Activated CD4-positive, alpha-beta T cell treated with anti-CD3 and anti-CD28 coated beads for 36 hours (primary cell): ENCODE measurements at places on chromosomes 3 and 15.
A peak's percentile ranks its signal among the peaks of the same experiment; 100 is the strongest.

DNA sequence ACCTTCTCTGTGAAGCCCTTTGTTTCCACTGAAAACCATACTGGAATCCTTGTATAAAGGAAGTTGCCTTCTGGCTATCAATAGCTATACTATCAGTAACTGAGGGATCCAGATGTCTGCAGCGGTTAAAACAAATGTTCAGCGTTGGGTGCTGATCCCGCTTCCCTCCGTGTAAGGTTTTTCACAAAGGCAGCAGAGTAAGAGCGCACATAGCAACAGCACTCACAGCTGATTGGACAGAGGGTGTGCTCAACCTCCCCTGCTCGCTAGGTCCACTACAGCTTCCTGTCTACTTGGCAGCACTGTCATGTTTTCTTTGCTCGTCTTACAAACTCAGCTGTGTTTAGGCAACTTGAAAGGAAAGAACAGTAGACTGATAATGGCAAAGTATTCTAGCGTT lies 27.3 kb downstream of the ATOSA start:
- DNase-seq = peak; percentile 58

- no peak for DNase-seq
Observed at GRCh38 chr3:87615506-87615905, 339.1 kb upstream of the POU1F1 start.

DNA sequence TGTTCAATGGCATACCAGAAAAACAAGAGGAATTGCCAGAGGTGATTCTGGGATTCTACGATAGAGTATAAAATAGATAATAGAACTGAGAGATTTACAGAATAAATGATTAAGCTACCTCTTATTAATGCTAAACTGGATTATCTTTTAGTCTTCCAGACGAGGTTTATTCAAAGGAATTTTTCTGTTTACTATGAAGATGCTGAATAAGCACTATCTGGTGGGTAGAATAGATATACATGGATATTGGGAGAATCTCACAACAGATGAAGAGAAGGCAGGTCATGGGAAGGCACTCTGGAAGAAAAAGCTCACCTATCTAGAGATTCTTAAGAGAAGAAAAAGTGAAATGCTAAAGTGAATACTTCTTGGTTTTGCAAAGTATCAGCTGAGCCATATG lies 11.2 kb downstream of the CIP2A start:
- DNase-seq = no peak

DNA sequence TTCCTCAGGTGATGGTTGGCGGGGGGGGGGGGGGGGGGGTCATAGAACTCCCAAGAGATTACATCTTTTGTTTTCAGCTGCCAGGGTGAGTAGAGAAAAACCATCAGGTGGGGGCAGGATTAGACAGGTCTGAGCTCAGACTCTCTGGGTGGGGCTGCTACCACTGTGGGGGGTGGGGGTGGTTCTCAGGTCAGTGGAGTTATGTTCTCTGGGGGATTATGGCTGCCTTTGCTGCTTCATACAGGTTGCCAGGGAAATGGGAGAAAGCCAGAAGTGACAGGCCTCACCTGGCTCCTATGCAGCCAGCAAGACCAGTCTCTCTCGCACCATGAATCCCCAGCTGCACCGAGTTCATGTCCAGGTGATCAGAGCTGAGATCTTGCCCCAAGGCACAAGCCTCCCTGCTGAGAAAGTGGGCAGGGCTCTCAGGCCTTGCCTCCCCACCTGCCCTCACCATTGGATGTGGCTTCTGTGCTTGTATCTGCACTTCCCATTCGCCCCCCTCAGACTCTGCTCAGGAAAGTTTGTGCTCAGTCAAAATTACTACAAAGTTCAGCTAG lies 828.1 kb downstream of the MCTP2 start:
- DNase-seq = no peak

GRCh38 chr15:81442454-81442853 lies 68.4 kb upstream of the TMC3 start:
- no peak for DNase-seq

- peak; percentile 49 for DNase-seq
Observed at GRCh38 chr15:79673416-79674123, 223.2 kb downstream of the MTHFS start.

- no peak for DNase-seq
Observed at GRCh38 chr15:66927201-66928077, 138.0 kb upstream of the SMAD3 start.

GRCh38 chr3:62210011-62210410 lies 163.3 kb downstream of the FEZF2 start:
- no peak for DNase-seq

DNA sequence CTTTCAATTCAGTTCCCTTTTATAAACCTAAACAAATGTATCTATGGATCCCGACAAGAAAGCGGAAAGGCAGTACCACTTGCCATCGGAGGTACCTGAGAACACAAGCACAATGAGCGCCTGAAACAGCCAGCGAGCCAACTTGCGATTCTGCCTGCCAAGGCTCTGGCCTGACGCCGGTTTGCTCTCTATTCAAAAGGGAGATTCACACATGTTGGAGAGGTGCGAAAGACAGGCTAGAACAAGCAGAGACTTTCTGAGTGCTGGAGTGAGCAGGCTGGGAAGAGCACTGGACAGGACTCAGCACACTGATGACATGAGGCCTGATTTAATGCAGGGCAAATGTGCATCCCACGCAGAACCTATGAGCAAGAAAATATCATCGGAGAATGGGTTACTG lies 17.7 kb upstream of the PRR23E start:
- DNase-seq = no peak

DNA sequence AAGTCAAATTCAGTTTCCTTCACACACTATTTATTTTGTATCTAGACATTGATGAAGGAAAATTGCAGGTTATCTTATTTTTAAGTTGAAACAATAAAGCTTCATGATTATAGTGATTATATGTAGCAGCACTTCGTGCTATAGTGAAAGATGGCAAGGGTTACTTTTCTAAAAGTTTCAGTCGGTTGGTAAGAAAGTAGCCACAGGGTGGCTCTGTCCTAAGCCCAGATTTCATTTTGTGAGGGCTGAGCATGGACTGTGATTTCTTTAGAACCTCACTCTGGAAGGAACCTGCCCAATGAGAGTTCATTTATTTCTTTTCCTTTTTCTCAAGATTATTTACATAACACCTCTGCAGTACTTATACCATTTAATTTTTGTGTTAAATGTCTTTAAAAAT lies 66.5 kb downstream of the NME9 start:
- DNase-seq = no peak

- DNase-seq = no peak
Observed at GRCh38 chr3:184937611-184938010, 125.6 kb downstream of the VPS8 start.

DNA sequence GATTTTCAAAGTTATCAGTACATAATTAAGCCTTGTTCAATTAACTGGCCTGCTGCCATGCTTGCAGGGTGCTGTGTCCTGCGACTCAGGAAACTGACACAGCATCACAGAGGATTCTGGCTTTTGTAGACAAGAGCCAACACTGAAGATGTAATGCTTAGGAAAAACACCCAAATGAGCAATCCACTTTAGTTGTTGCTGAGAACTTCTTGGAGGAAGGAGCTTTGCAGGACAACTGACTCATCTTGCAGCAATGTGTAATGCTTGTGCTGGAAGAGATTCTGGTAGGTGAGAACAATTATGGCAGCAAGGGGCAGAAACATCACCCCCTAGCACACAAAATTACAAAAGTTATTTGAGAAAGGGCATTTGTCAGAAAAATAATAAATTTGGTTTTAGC lies 67.6 kb downstream of the NLGN1 start:
- no peak for DNase-seq

GRCh38 chr15:74283368-74283767 lies 47.2 kb downstream of the CCDC33 start:
- DNase-seq = no peak

DNA sequence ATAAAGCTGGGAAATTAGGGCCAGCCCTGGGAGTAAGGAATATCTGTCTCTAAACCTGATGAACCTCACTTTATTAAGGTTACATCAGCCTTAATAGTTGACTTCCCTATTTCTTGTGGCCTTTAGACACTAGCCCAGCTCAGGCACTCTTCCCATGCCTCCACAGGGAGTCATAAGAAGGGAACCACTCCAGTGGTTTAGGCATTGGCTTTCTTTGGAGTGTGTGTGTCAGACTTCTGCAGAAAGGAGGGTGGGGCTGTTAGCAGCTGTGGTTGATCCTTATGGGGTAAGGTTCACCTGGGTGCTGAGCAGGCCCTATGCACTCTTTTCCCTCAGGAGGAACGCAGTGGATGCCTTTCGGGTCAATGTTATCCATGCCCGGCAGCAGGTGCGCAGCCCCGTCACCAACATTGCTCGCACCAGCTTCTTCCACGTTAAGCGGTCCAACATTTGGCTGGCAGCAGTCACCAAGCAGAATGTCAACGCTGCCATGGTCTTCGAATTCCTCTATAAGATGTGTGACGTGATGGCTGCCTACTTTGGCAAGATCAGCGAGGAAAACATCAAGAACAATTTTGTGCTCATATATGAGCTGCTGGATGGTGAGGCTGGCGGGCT lies 4.0 kb downstream of the AP2M1 start:
- no peak for DNase-seq

- no peak for DNase-seq
Observed at GRCh38 chr3:26621906-26622620, 509 bp upstream of the LRRC3B start.

- DNase-seq = no peak
Observed at GRCh38 chr3:15899388-15899787, 101.6 kb upstream of the ANKRD28 start.

- no peak for DNase-seq
Observed at GRCh38 chr3:100954199-100954935, 38.9 kb downstream of the ABI3BP start.

DNA sequence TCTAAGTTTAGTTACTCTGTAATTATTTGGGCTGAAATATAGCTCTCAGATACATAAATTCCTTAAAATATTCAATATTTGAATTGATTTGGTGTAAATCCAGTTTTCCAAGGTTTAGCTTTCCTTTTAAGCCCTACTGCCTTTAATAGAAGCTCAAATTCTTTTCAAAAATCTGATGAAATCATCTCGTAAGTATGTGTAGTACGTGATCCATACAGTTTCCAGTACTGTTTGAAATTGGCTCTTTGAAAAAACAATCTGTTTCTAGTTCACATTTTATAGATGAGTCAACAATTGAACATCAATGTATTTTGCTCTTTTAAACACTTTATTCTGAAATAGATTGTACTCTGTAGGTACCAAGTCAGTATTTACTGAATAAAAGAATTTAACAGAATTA lies 84.2 kb downstream of the LRRC49 start:
- DNase-seq = no peak

GRCh38 chr3:50656417-50657195 lies 18.1 kb upstream of the DOCK3 start:
- peak; percentile 4 for DNase-seq

DNA sequence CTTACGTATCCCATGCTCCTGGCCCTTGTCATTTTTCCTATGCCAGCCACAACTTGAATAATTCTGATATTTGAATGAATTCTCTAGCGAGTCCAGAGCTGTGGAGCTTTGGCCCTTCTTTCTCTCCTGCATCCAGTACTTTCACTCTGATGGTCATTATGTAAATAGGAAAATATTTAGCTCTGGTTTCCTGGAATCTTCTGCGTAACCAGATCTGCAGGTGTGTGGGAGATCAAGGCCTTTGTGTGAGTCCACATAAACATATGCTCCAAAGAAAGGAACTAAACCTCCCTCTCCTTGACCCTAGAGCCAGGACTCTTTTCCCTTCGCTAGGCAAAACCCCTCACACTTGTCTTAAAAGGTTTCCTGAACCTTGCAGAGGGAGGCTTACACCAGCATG lies 132.5 kb upstream of the THBS1 start:
- DNase-seq = no peak

DNA sequence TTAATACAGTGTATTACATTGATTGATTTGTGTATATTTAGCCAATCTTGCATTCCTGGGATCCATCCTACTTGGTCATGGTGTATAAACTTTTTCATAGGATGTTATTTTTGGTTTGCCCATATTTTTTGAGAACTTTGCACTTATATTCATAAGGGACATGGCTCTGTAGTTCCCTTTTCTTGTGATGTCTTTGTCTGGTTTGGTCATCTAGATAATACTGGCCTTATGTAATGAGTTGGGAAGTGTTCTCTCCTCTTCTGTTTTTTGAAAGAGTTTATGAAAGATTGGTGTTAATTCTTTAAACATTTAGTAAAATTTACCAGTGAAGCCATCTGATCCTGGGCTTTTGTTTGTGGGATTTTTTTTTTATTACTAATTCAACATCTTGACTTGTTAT lies 9.6 kb downstream of the CHST13 start:
- DNase-seq = no peak

DNA sequence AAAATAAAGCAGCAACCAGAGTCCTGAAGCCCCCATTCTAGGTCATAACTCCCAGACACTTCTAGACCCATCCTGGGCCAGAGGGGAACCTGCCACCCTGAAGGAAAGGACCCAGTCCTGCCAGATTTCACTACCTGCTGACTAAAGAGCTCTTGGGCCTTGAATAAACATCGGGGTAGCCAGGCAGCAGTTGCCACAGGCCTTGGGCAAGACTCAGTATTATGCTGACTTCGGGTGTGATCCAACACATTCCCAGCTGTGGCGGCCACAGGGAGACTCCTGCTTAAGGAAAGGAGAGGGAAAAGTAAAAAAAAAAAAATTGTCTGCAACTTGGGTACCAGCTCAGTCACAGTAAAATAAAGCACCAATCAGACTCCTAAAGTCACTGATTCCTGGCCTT lies 23.8 kb downstream of the NEDD4 start:
- DNase-seq = no peak

- DNase-seq = no peak
Observed at GRCh38 chr3:143795874-143796273, 52.4 kb downstream of the SLC9A9 start.

DNA sequence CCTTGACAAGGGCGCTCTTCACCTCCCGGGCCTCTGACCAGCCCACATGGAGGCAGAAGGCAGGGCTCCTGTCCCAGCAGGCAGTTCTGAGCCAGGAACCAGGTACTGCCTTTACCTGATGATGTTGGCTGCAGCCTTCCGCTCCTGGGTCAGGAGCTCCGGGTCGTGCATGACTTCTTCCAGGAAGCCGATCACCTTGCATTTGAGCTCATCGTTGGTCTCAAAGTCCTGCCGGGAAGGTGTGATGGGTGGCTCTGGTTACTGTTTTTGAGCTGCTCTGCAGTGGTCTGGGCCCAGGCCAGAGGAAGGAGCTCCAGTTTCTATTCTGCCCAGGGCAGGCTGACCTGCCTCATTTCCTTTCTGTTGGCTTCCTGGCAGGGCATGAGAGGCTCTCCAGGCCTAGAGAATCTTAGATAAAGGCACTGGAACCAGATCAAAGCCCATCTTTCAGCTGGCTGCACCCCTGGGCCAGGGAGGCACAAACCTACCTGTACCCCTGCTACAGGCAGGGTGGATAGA lies 53.2 kb upstream of the CTSH start:
- no peak for DNase-seq

DNA sequence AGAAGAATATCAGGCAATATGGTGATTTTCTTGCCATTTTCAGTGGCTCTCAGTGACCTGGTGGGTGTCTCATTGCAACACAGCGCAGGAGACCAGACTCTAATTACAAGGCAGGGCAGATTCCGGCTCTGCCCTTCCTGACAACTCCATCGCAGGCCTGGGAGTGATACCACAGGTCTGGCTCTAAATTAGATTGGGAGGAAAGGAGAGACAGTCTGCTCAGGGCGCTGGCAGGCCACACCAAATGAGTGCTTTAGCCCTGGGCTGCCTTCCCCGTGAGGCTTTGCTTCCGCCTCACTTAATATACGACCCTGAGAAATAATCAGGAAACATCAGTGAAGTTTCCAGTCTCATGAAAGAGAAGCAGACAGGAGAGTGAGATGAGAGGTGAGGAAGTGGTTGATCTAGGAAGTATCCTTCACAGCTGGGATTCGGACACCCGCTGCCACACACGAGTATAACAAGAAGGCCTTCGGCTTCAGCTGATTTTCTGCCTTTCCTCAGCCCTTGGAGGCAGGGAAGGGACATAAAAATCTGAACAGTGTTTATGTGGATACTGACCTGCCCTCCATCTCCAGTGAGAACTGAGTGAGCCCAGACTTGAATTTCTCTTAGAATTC lies 73.7 kb upstream of the PROK2 start:
- DNase-seq = no peak
